Stimulated activated CD4-positive, alpha-beta T cell treated with anti-CD3 and anti-CD28 coated beads, Interleukin-1b, Interleukin-23, amount 100 ng/mL, for 48 hours (primary cell): ENCODE measurements at places on chromosomes 12 and 14.

DNA sequence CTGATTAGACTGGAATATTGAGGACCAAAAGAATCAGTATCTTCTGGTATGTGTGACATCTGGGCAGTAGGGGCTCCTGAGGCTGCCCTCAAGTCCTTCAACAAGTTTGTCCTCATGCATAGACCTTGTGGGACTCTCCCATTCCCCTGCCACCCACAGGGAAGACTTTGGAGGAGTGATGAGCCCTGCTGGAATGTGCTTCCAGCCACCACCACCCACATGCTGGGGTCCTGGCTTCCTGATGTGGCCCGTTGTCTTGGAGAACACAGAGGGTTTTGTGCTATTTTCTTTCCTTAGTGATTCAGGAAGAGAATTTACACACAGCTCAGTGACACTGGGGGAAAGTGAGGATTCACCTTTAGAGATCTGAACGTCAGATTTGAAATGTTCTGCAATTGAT lies 29.2 kb upstream of the SEL1L start:
- no peak for DNase-seq

DNA sequence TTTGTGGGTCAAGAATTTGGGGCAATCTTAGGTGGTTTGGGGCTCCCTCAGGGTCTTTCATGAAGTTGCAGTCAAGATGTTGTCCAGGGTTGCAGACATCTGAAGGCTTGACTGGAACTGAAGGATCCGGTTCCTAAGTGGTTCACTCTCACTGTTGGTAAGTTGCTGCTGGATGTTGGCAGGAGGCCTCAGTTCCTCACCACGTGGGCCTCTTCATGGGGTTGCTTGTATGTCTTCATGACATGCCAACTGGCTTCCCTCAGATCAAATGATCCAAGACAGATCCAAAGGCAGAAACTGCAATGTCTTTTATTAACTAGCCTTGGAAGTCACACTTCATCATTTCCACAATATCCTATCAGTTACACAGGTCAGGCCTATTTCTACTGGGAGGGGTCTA lies 49.2 kb downstream of the ARF6 start:
- DNase-seq, result no peak

GRCh38 chr12:122651520-122652224 lies 51.5 kb downstream of the HCAR2 start:
- DNase-seq, result no peak

DNA sequence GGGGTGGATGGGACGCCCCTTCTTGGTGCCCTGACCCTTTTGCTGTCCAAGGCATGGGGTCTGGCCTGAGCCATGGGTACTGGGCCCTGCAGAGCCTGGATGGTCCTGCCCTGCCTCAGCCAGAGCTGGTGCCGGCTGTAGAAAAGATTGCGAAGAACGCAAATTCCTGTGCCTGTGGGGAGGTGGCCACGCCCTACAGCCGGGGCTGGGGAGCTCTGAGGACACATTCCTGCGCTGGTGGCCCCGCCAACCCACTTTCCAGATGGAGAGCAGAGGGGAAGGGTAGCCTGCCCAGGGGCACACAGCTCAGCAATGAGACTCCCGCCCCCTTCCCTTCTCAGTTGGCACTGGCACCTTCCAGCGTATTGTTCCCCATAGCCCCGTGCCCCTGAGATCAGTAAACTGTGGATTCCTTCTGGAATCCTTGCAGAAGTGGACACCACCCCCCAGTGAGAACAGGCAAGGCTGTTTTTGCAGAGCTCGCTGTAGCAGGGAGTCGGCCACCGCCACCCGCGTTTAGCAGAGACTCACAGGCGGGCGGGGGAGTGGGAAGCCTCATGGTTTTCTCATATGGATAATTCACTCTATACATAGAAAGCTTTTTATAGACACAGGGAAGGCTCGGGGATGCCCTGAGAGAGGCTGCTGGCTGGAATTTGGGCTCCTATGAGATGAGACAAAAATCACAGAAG lies 8.6 kb downstream of the INF2 start:
- no peak for DNase-seq

GRCh38 chr14:77242752-77243151 lies 28.3 kb downstream of the NGB start:
- no peak for DNase-seq

- DNase-seq, result no peak
Measured at GRCh38 chr12:120994589-120995337, 16.4 kb downstream of the HNF1A start.

GRCh38 chr12:71441836-71442566 lies 2.4 kb downstream of the LGR5 start:
- no peak for DNase-seq

DNA sequence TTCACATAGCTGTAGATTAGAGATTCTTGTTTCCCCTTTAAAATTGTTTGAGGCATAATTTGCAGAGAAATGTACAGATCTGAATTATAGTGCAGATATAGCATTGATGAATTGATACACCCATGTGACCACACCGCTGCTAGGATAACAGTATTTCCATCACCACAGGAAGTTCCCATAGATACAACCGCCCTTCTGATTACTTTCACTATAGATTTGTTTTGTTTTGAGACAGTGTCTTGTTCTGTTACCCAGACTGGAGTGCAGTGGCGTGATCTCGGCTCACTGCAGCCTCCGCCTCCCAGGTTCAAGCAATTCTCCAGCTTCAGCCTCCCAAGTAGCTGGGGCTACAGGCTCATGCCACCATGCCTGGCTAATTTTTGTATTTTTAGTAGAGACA lies 8.8 kb upstream of the ASPG start:
- no peak for DNase-seq

- DNase-seq, result peak; percentile 53
Measured at GRCh38 chr12:6871052-6871957, 1.8 kb downstream of the SPSB2 start.

GRCh38 chr12:89064151-89064550 lies 288.1 kb downstream of the DUSP6 start:
- DNase-seq, result no peak

DNA sequence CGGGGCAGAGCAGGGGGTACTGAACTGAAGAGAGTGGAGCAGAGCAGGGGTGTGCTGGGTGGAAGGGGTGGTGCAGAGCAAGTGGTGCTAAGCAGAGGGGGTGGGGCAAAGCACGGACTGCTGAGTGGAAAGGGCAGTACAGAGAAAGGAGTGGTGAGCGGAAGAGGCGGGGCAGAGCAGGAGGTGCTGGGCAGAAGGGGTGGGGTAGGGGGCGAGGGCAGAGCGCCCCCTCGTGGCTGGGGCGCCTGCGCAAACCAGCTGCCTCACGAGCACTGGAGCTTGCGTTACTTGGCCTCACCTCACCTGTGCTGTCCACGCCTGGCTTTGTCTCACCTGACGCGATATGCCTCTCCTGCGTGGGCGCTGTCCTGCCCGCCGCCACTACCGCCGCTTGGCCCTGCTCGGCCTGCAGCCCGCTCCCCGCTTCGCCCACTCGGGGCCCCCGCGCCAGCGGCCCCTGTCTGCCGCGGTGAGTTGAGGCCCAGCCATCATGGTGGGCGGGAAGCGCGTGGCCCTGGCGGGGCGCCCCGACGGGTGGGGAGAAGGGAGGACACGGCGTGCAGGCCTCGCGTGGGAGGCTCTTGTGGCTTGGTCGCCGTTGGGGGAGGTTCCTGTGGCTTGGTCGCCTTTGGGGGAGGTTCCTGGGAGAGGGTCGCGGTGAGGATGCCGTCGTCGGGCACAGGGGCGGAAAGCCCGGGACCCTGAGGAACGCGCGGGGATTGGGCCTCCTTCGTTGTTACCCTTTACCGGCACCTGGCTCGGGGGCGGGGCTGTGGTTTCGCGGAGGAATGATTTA lies at the start of gene COX8C:
COX8C (plus strand) TSS at position 257 of the 796 bp plus-strand sequence; CDS start at position 344, 87 bp downstream.
- DNase-seq, result no peak

DNA sequence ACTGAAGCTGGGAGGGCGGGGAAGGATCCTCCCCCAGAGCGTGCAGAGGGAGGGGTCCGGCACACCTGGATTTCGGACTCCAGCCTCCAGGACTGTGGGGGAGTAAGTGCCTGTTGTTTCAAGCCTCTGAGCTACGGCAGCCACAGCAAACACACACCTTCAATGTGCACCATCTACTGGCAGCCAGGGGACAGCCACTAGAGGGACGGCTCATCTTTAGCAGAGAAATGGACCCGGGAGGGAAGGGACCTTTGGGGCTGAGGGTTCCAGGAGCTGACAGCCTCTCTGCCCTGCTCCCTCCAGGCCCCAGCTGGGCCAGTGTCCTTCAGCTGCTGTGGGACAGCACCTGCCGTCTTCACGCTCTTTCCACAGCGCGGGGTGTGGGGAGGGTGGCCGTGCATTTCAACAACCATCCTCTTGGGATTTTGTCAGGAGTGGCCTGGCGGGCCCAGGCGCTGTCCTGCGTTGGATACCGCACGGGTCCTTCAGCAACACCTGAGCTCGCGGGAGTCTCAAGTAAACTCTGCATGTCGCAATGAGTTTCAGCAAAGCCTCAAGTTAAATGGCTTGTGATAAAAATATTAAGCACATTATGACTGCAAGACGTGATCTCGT lies 209.2 kb upstream of the C14orf180 start:
- DNase-seq, result no peak

GRCh38 chr12:68792952-68793351 lies 15.0 kb upstream of the MDM2 start:
- DNase-seq, result peak; percentile 24

DNA sequence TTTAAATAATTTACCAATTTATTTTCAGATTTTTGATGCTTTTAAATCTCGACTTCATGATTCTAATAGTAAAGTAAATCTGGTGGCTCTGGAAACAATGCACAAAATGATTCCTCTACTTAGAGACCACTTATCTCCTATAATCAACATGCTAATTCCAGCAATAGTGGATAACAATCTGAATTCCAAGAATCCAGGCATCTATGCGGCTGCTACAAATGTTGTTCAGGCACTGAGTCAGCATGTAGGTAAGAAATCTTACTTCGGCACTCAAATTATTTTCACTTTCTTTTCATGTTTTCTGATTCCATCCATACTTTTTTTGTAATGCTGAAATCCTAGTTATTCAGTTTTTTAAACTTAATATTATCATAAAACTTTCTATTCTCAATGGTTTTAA lies 15.5 kb upstream of the PRPF39 start:
- no peak for DNase-seq

GRCh38 chr12:78192979-78193378 lies 362.3 kb downstream of the NAV3 start:
- DNase-seq, result no peak

GRCh38 chr12:124874188-124874587 lies 10.5 kb upstream of the SCARB1 start:
- DNase-seq, result no peak

DNA sequence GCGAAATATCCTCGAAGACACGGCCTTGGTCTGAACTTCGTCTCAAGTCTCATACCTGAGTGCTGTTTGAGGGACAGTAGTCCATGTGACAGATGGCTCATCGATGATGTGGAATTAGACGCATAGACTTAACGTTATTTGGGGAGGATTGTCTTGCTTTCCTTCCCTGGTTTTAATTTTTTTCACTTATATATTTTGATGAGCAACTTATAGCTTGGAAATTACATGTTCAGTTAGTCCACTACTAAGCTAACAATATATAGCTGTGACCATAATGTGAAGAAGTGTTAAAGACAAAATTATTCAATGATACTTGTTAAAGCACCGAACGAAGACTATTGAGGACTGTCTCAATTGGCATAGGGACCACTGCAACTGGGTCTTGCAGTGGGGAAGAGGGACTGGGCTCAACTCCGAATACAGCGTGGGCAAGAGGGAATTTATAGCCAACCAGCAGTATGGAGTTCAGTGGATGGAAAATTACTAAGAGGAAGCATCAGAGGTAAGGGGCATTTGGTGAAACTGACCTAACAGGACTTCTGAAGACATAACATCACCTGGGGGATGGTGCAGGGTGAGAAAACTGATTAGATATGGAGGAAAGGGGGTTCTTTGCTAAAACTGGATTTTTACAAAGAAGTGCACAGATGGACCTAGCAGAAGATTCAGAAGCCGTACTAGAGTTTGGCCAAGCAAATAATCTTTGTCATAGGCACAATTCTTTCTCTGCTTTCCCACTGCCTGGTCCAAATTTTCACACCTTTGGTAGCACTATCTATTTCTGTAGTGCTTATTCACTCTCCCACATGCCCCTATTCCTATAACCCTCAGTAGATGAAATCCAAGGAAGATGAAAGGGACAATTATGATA lies 910 bp upstream of the TM7SF3 start:
- DNase-seq, result no peak

- no peak for DNase-seq
Measured at GRCh38 chr12:2020511-2020910, 16.3 kb upstream of the DCP1B start.

DNA sequence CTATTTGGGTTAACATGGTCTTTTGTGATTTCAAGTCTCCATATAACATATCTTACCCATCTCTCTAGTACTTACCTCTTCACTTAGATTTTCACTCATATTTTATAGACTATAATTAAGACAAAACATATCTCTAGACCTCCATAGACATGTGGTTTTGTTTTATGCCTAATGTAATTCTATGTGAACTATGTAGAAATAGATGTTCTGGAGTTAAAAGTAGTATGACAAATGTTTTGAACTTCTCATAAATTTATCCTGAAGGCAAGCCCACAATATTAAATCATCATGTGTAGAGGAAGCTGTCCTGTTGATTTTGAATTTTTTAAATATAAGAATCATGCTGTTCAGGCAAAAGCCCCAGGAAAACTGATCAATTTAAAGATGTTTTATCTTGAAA lies 169.2 kb downstream of the SYT1 start:
- no peak for DNase-seq

DNA sequence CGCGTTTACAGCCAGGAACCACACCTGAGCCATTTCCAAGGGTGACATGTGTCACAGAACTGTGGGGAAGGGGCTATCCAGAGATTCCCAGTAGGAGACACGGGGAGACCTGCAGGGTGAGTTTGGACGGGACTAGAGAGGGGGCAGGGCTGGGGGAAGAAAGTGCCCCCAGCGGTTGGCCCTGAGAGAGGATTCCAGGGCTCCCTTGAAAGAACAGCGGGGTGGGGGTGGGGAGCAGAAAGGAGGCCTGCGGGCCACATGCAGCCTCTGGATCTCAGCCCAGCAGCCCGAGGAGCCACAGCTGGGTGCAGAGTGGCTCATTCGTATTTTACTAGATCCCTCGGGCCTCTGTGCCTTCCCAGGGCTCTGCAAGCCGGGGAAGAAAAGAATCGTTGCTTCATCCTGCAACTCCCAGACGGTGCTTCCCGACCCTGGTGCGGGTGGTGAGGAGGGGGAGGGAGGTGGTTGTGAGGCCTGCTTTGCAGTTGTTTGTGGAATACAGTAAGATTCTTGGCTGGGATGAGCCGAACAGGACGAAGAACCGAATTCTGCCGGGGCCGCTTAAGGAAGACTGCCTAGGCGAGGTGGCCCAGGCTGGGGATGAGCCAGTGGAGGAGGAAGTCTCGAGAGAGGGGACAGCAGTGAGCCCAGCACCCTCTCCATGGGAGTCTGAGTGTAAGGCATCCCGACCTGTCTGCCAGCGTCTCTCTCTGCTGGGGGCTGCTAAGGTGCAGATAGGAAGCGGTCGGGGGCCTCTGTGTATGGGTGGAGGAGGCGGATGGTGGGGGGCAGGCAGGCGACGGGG lies 36.1 kb upstream of the ANKRD9 start:
- DNase-seq, result no peak

GRCh38 chr14:104149617-104150135 lies 11.3 kb downstream of the KIF26A start:
- peak; percentile 22 for DNase-seq

DNA sequence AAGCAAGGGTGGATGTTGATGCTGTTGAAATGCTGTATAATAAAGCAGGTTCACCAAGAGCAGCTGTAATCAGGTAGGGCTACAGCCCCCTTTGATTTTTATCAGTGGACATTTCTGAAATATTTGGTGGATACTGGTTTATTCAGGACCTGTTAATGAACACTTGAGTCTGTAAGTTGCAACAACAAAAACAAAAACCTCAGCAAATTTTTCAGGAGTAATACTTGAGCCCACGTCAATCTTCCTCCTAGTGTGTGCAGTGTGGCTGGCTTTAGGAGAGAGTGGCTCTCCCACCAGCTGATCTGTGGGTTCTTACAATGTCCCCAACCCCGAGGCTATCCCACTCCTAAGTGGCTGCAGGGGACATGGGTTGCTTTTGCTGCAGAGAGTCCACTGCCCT lies 347.8 kb downstream of the GLT1D1 start:
- no peak for DNase-seq
